ENCODE measurements at places on chromosomes 3 and 15.
A peak's percentile ranks its signal among the peaks of the same experiment; 100 is the strongest.

- DNase-seq = no peak
Observed at GRCh38 chr15:77497110-77497737, 76.5 kb downstream of the HMG20A start.

DNA sequence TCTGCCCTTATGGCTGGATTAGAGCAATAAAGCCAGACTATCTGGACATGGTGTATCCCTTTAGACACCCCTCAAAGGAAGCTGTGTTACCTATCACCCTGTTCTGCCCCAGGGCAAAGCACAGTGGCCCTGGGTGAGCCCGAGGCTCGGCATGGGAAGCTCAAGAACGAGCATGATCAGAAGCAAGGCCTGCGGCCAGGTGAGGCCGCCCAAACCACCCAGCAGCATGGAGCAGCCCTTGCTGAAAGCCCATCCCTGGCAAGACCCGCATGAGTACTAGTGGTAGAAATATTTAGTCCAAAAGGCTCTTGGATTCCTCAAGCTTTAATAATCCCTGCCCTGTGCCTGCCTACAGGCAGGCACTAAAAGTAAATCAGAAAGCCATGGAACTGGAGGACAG is 261.1 kb downstream of the MEX3B start:
- DNase-seq = no peak

DNA sequence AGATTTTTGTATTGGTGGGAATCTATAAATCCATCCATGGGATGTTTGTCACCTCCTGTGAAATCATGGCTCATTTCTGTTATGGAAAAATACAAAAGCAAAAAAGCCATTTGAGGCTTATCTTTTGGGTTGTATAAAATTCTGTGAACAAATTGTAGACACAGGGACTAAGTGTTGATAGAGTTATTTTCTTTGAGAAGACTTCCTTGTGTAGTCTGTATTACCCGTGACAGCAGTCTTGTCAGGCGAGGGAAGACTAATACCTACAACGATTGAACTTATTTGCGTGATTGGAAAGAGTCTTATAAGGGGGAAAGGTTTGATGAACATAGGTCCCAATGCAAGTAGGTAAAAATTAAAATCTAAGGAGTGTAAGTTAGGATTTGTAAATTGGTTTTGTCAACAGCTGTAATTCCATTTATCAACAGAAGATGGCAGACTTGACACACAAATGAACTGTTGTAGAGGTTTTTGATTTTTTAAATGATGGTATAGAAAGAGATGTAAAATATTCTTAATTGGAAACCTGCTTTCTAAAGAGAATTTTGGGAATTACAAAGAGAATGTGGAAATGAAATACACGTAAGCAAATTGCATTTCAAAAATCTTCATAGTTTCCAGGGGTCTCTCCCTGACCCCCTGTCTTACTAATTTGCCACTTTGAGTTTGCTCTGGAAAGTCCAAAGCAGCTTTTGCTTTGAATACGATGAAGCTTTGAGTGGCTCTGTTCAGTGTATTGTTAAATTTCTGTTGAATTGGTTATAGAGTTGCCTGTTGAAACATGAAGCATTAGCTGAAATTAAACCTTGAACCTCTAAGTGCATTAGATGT is 33.2 kb downstream of the SLC25A26 start:
- no peak for DNase-seq

GRCh38 chr15:67413770-67414390 is 107.1 kb upstream of the C15orf61 start:
- DNase-seq = no peak

DNA sequence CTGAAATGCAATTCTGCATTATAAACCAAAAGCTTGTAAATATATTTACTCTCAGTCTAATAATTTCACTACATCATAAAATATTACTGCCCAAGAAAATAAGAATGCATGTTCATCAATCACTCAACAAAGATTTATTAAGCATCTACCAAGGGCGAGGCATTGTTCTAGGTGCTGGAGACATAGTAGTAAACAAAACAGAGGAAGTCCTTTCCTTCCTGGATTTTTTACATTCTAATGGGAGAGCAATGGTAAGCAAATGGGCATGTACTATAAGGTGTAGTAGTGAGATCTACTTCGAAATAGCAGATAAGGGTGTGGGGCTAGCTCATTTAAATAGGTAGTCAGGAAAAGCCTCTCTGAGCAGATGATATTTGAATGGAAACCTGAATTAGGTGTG is 10.8 kb upstream of the ZFYVE19 start:
- DNase-seq = no peak

DNA sequence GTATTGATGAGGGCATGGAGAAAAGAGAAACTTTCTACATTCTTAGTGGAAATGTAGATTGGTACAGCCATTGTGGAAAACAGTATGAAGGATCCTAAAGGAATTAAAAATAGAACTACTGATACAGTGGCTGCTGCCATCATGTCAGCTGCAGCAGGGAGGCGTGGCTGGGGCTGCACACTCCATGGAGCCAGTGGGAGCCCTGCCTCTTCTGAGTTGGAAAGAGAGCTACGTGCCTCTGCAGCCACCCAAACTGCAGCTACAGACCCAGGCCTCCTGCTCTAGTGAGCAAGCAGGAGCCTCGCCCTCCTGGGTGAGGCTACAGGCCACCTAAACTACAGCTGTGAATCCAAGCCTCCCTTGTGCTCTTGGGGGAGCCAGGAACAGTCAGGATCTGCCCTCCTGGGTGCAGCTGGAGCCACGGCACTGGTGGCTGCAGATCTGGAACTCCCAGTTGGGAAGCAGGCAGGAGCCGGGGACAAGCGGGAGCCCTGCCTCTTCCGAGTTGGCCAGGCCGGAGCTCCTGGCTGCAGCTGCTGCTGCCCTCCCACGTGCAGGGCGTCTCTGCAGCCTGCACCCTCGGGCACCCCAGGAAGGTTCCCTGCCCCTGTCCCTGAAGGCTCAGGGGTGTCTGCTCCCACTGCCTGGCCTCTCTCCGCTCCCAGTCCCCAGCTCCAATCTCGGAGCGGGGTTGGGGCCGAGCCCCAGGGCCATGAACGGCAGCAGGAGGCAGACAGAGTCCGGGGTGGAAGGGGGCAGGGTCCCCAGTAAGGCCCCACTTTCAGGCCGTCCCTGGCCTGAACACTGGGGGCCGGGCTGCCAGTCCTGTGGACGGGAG is 64.5 kb downstream of the THBS1 start:
- DNase-seq = no peak

- DNase-seq = no peak
Observed at GRCh38 chr3:102063572-102063971, 214.3 kb downstream of the NFKBIZ start.

DNA sequence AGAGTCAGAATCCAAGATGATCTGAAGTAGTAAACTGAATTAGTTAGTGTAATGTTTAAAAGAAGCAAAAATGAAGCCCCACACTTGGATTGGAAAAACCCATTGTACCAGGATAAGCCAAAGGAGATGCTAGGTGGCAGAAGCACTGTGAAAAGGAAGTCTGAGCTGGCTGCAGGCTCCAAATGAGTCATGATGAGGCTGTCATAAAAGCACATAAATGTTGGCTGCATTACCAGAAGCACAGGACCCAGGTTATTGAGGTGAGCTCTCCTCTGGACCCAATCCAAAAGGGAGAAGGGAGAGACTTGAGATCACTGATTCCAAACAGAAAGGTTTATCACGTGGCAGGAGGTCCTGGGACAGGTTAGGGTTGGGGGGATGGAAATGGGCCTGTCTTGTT is 3.2 kb upstream of the ACAN start:
- no peak for DNase-seq

DNA sequence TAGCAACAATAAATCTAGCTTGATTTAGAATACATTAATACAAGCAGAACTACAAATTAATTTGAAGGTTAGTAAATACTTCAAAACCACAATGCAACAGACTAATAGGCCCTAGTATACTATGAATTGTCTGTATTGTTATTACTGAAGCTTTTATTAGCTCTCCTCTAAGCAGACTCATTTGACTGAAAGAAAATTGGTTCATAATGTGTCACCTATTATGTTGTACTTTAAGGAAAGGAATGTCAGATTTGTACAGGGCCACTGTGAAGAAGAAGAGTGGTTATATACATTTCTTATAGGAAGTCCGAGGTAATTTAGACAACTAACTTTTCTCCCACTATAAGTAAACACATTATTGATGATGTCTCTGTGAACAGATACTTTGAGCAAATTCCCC is 954.5 kb downstream of the ZPLD1 start:
- no peak for DNase-seq

DNA sequence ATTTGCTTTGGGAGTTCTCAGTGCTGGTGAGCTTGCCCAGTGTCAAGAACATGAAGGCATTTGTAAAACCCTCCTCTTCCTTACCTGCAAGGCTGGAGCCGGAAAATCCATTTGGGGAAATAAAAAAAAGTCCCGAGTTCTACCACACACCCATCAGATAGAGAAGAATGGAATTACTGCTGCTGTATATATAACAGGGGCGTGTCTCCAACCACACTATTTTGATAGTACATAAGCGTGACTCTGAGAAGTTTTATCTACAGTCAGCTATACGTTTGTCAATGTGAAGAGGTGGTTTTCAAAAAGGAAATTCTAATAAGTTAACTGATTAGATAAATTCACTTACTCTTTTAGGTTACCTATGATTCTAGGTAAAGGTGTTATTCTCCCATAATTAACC is 1.3 kb upstream of the CPA3 start:
- DNase-seq = no peak

- DNase-seq = no peak
Observed at GRCh38 chr15:63363292-63363691, 18.4 kb downstream of the CA12 start.

DNA sequence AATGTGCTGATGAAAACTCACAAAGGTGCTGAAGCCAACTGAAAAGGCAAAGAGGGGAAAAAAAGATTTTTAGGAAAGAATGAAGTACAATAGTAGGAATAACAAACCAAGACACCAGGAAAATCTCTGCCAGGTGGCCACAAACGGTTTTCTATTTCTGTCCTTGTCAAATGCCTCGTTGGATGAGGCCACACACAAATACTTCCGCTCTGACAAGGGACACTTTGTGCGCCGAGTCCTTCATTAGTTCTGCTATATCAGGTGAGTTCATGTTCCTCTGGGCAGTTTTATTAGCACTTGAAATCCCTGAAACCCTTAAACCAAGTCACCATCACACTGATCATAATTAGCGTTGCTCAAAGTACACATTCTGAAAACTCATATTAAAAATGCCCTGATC is 373.1 kb downstream of the VPS13C start:
- no peak for DNase-seq

DNA sequence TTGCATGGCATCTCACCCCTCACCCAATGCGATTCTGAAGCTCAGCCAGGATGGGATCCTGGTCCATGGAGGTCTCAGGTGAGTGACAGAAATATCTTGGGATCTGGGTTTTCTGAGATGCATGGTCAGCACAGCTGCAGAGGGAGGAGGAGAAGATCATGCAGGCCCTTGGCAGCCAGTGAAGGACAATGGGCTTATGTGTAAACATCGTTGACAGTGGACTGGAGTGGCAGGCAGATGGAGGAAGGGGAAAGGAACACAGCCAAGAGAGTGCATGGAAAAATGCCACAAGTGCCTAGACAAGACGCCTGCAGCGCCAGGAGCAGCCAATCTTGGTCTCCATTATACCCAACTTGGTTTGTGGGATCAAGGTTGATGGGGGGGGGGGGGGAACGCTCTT is 347.9 kb downstream of the MCTP2 start:
- DNase-seq = no peak

DNA sequence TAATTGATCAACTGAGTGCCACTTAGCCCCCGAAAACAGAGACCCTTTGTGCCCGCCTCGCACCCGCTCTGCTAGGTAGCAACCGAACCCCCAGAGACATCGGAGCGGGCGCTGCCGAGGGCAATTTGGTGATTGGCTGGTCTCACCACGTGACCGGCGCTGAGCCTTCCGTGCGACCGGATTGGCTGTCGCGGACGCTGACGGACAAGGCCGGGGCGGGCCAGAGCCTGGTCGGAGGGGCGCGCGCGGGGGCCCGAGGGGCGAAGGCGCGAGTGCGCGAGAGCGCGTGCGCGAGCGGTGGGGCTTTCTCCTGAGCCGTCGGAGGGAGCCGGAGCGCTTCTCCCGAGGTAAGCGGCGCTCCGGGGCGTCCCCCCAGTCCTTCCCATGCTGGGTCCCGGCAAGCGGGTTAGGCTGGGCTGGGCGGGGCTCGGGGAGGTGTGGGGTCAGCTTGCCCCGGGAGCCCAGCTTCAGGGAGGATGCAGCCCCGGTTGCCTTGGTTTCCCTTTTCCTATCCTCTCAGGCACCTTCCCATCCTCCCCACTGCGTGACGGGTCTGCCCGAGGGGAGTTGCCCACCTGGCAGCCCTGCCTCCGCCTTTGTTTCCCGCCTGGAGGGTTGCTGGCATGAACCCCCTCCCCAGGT is at the start of gene TMEM108:
Gene TMEM108, plus strand, starts transcription at position 303 of the 642 bp plus-strand sequence.
- peak; percentile 51 for DNase-seq

DNA sequence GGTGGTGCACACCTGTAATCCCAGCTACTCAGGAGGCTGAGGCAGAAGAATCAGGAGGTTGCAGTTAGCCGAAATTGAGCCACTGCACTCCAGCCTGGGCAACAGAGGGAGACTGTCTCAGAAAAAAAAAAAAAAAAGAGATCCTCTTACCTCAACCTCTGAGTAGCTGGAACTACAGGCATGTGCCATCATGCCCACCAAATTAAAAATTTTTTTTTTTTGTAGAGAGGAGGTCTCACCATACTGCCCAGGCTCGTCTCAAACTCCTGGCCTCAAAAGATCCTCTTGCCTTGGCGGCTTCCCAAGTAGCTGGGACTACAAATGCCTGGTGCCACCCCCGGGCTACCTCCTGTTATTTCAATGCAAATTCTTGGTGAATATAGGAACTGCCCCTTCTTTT is 1.5 kb downstream of the UMPS start:
- DNase-seq = no peak

DNA sequence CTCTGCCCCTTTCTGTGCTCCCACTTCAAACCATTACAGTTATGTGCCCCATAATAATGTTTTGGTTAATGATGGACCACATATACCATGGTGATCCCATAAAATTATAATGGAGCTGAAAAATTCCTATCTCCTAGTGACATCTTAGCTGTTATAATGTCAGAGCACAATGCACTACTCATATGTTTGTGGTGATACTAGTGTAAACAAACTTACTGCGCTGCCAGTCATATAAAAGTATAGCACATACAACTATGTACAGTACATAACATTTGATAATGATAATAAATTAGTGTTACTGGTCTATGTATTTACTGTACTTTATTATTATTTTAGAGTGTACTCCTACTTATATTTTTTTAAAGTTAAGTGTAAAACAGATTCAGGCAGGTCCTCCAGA is 45.6 kb upstream of the TCAIM start:
- no peak for DNase-seq

DNA sequence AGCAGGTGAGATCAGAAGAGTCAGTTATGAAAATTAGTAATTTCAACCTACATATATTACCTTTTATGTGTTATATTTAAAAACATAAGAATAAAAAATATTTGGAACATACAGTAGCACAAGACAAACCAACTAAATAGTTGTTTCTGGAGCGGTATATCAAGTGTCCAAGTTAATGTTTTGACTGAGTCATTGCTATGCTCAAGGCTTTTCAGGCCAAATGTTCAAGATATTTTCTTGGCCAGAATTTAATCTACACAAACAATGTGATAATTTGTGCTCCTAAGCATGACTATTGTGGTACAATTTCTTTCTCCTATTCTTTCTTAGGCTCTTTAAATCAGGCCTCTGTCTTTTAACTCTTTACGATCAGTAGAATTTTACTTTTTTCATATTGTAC is 412.4 kb downstream of the RAP2B start:
- DNase-seq = no peak

All from liver (tissue), 10 donors.